OCI-M1 (cell line): ENCODE measurements at places on chromosomes 4 and X.

DNA sequence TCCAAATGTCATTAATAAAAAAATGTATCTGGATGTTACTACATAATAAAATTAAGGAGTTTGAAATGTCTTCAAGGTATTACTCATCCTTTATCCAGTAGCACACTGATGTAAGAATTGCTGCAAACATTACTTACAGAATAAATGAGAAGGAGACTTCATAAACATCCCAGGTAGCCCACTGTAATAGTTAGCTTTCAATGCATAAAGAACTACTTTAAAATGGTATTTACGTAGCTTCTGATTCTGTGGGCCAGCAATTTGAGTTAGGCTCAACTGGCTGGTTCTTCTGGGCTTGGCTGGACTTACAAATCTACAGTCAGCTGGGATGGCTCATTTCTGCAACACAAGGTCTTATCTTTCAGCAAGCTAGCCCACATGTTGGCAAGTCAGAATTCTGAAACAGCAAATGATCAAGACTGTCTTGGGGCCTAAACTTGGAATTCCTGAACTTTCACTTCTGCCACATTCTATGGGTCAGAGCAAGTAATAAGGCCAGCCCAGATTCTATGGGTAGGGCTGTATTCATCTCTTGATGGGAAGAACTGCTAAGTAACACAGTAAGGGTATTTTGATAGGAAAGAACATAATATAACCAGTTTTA lies 522.5 kb downstream of the IQCM start:
- DNase-seq, result peak; percentile 62

DNA sequence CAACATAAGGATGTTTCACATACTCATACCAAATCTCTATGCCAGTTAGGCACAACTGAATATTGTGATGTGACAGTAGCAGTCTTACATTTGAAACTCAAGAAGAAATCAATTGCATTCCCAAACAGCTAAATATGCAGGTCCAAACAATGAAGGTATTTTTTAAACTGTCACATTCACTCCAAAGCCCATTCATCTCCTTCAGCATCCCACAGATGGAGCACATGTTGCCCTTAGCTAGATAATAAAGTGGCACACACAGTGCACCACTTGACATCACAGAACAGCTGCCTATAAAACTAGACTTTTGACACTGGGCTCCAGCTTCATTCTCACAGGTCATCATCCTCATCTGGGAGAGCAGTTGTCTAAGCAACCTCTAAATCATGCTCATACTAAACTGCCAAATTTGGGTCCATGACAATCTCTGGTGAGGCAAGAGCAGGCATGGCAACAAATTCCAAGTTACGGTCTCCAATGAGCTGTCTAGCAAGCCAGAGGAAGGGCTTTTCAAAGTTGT lies 26.2 kb upstream of the ARHGEF6 start:
- no peak for DNase-seq

DNA sequence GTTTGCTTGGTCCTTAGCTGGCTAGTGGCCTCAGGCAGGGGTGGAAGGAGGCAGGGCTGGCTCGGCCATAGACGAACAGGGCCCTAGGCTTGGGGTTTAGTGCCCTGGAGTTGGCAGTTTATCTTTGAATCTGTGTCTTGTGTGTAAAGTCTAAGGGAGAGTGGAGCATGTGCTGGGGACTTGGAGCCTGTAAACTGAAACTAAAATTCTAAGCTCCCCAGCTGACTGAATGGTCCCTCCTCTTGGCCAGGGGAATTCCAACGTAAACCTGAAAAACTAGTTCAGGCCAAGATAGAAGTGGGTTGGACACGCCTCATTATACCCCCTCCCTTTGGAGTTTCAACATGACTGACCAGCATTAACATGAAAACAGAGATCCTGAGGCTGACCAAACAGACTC lies 46.1 kb upstream of the GPR78 start:
- DNase-seq, result peak; percentile 70

DNA sequence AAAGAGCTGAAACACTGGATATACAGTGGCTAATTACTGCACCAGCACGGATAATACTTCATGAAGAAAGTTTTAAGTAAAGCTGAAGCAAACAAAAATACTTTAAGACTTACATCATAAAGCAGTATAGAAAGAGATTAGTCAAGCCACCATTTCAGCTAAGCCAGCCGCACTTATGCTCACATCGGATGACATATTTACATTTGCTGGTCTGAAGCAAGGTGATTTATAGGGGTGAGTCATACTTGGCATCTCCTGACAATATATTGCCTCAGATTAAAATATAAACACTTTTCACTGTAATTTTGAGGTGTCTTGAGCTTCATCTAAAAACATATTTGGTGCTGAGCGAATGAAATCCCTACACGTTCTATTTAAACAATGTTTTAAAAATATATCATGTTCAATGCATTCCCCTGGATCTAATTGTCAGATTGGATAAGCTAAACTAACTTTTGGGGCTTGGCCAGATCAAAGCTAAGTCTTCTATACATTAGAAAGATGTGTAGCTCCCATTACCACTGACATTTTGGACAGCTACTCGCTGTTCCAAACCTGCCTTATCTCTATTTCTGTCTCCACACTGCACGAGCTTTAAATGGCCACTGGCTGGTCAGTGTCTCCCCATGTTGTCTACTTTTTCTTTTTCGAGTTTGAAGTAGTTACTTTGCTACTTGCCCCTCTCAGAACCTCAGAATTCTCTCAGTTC lies 103.2 kb downstream of the VCX2 start:
- DNase-seq, result no peak

DNA sequence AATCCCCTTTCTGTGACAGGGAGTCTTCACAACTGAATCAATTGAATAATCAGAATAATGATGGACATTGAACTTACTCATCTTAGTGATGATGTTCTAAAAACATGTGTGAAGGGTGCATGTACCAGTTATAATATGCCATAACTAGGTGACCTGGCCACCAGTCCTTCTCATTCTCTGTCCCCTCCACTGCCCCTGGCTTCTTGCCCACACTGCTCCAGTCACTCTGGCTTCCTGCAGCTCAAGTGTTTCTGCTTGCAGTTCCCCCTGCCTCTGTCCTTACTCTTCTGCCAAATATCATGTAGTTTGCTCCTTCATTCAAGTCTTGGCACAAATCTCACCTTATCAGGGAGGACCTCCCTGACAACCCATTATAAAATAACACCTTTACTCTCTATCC lies 168.1 kb upstream of the SLC7A11 start:
- DNase-seq, result peak; percentile 40

DNA sequence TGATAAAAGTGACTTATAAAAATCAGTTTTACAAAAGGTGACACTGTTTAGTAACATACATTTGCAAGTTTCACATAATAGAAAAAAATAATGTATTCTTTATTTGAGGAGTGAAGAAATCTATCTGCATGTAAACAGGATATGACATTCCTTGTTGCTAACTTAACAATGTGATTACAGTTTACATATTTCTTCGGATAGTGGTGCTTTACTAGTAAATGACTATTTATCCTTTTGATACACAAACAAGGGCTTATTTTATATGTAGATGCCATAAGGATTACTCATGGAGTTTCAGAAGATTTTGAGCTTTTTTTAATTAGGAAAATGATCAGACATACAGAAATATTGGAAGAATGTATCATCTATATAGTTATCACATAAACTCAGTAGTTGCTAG lies 126.5 kb downstream of the SLIT2 start:
- no peak for DNase-seq

DNA sequence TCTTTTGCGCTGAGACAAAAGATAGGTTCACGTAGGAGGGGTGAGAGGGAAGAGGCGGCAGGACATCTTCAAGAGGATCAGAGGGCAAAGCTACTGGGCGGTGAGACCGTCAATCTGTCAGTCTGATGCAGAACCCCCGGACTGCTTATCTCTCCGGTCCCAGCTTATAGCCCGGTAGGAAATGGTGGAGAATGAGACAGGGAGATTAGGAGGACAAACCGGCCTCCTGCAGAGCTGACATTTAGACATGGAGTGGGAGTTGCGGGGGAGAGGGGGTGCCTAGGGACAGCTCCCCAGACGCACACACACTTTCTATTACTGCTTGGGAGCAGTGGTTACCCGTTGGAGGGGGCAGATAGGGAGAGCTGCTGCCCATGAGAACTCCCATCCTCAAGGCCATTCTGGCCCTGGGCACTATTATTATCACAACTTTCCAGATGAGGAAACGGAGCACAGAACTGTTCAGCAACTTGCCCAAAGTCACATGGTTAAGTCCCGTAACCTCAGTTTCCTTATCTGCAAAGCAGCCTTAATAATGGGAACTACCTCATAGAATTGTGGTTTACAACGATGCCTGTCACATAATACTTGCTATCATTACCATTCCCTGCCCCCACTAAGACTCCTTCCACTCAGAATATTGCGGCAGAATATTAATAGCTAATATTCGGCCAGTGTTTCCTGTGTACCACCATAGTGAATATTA lies 1.1 kb upstream of the HDAC6 start:
- DNase-seq, result peak; percentile 95

GRCh38 chrX:100494646-100495370 lies 84.7 kb upstream of the PCDH19 start:
- DNase-seq, result no peak

GRCh38 chrX:34879346-34879745 lies 63.2 kb upstream of the FAM47B start:
- DNase-seq, result no peak

GRCh38 chr4:3341760-3342159 lies 48.9 kb downstream of the RGS12 start:
- DNase-seq, result no peak

DNA sequence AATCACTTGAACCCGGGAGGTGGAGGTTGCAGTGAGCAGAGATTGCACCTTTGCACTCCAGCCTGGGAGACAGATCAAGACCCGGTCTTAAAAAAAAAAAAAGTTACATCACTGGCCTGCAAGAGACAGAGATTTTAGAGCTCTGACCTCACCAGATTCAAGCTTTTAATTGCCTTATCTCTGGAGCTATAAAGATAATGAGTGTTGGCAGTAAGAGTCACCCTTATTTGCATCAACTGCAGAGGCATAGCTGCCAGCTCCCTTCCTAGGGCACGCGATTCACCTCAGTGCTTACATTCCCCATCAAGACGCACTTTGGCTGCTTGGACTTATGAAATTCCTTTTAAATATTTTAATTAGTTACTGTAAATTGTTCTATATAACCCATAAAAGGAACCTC lies 12.5 kb upstream of the SPATA4 start:
- peak; percentile 18 for DNase-seq

GRCh38 chr4:81498046-81498445 lies 26.3 kb upstream of the RASGEF1B start:
- no peak for DNase-seq

DNA sequence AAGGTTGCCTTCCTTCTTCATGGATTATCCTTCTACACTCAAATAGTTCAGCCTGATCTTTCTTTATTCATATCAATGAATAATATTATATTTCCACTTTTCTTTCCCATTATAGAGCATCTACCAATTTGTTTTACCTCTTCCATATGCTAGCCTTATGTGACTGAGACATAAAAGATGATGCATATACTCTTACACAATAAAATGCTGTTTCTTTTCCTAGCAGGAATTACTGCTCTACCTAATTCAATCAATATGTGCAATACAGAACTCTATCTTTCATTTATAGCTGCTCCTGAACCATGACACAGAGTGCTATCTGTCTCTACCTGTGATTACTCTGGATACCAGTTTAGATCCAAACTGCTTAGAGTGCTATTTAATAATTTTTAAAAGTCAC lies 2334.0 kb downstream of the PCDH7 start:
- DNase-seq, result no peak

- DNase-seq, result peak; percentile 94
Measured at GRCh38 chr4:139950568-139950967, 203.4 kb downstream of the MAML3 start.

GRCh38 chrX:29913647-29914046 lies 301.7 kb upstream of the MAGEB2 start:
- no peak for DNase-seq

- peak; percentile 7 for DNase-seq
Measured at GRCh38 chr4:74793757-74794381, 454 bp downstream of the BTC start.

- DNase-seq, result no peak
Measured at GRCh38 chrX:115324194-115324593, 34.7 kb downstream of the LUZP4 start.

- no peak for DNase-seq
Measured at GRCh38 chr4:85153221-85153620, 186.7 kb upstream of the WDFY3 start.

- no peak for DNase-seq
Measured at GRCh38 chr4:113711883-113712662, 49.5 kb downstream of the CAMK2D start.

GRCh38 chrX:154986826-154987575 lies 35.5 kb downstream of the F8 start:
- peak; percentile 54 for DNase-seq

DNA sequence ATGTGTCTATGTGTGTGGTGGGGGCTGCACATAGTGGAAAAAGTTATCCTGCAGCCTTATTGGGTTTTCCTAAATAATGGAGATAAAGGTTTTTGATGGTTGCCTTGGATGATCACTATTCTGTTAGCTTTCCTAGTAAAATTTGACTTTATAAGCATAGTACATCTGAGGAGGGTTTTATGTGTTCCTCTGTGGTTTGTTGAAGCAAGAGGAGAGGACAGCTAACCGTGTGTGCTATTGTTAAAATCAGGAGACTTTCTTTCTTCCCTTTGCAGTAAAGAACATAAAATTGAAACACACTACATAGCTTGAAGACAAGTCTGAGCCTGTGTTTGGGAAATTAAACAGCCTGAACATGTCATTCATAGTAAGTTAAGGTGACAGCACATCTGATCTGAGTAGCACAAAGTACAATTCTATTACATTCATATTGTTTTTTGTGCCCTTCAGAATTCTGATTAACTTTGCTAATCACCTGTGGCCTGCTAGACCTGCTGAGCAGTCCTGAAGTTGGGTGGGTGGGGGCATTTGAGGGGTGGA lies 36.8 kb downstream of the C4orf51 start:
- DNase-seq, result no peak

- DNase-seq, result no peak
Measured at GRCh38 chr4:184408021-184408683, 66.2 kb downstream of the IRF2 start.

- no peak for DNase-seq
Measured at GRCh38 chr4:145536044-145536443, 54.4 kb downstream of the SMAD1 start.

GRCh38 chr4:110034026-110034393 lies 121.3 kb downstream of the EGF start:
- no peak for DNase-seq

- DNase-seq, result no peak
Measured at GRCh38 chr4:128162434-128162833, 101.3 kb downstream of the LARP1B start.

- no peak for DNase-seq
Measured at GRCh38 chr4:141595531-141595930, 40.9 kb upstream of the IL15 start.

DNA sequence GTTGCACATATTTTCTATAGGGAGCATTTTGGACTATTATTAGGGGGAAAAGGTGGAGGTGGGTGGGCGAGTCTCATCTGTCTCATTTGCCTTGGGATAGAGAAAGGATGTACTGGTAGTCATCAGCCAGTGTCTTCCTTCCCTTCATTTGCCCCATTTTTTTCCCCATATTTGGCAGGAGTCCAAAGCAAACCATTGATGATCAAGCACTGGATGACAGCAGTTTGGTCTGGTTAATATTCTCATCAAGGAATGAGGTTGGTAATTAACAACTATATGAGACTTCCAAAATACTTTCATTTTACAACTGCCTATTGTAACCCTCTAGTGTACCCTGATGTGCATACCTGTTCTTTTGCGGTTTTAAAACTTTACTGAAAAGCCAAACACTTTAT lies 22.6 kb upstream of the IGFBP7 start:
- no peak for DNase-seq

GRCh38 chr4:113761620-113762185 lies at the start of gene CAMK2D:
CAMK2D (minus strand) TSS chr4:113761738; CDS start chr4:113761068, 670 bp downstream.
- DNase-seq, result peak; percentile 88
